ENCODE measurements at places on chromosomes 11 and 22. TPM values are rescaled to one million over a fixed set of nuclear protein-coding genes. Genes with fewer than 3 reads are reported as not detected.
A peak's percentile ranks its signal among the peaks of the same experiment; 100 is the strongest.

DNA sequence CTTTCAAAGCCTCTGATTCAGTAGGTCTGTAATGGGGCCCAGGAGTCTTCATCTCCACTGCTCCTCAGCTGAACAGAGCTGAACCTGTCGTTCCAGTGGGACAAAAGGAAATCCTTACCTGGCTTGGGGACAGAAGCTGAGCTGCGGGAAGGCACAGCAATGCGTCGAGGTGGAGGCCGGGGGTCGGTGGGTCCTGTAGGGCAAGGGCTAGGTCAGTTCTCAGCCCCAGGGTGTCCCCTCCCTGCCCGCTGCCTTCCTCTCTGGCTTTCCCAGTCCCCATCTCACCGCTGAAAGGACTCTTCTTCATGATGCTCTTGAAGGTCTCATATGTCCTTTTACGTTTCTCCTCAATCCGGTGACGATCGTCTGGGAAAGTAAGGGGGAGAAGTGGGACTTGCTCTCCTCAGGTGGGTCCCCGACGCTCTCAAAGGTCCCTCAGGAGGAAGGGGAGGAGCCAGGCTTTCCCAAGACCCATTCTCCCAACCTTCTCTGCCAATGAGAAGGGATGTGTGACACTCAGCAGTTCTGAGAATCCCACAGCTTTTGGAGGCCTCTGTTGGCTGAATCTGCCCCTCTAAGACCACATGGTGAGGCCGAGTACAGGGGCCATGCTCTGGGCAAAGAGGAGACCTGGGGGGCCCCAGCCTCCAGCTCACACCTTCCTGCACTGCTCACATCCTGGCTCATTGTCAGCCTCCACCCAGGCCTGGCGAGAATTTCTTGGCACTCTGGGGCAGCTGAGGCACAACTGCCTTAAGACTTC is 7.0 kb downstream of the RELA start:
- H3K4me3 ChIP-seq: no peak overlapping the region
- H3K27ac ChIP-seq: no peak overlapping the region
- H3K4me1 ChIP-seq: peaks cover 28% of the 10 kb centered on the region

- no peaks in the 10 kb centered on the region for H3K4me1 ChIP-seq
- no peaks in the 10 kb centered on the region for H3K27me3 ChIP-seq
- H3K36me3 ChIP-seq: no peaks in the 10 kb centered on the region
Measured at GRCh38 chr11:23006730-23007129, 146.5 kb upstream of the CCDC179 start.

- no peak for DNase-seq
- H3K27me3 ChIP-seq: no peaks in the 10 kb centered on the region
- H3K4me1 ChIP-seq: no peaks in the 10 kb centered on the region
- peaks cover 22% of the 10 kb centered on the region for H3K36me3 ChIP-seq
- H3K27ac ChIP-seq: no peak overlapping the region
Measured at GRCh38 chr11:118657238-118657637, 22.2 kb downstream of the TREH start.

DNA sequence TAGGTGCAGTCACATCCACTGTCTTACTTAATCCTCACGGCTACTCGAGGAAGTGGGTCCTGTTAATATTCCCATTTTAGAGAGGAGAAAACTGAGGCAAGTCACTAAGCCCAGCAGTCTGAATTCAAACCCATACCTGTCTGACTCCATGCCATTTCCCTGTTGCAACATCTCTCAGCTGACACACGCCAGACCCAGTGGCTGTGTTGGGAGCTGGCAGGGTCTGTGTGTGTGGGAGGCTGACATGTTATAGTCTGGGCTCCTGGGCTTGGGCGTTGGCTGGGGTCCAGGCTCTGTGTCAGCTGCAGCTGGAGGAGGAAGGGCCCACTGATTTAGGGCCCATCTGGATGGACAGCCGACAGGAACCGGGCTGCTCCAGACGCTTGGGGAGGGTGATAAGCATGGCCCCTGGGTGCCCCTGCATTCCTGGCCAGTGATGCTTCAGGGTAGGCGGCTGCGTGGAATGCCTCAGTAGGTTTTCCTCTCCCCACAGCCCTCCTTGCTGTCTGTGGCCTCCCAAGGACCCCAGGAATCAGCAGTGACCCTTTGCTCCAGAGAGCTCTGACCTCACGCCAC is 562.5 kb downstream of the MN1 start:
- H3K4me1 ChIP-seq: peaks cover 2% of the 10 kb centered on the region
- H3K27me3 ChIP-seq: no peaks in the 10 kb centered on the region
- H3K4me3 ChIP-seq: no peak overlapping the region
- peak; percentile 84 for DNase-seq
- no peak overlapping the region for H3K27ac ChIP-seq

DNA sequence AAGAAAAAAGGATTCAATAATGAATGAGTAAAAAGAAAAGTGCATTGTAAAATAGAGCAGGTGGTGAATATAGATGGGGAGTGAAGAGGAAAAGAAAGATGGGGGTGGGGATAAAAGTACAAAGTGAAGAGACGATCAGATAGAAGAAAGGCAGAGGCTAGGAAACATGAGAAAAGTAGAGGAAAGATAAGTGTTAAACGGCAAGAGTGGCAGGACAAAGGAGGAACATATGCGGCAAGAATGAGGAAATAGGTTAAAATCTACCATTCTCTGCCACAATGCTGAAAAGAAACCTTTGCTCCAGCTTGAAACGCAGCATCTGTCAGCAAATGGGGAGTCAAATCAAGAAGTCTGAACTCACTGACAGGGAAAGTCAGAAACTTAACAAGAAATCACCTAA is 6.8 kb downstream of the FUT4 start:
- H3K27me3 ChIP-seq: no peaks in the 10 kb centered on the region
- no peak overlapping the region for H3K27ac ChIP-seq
- DNase-seq: no peak
- no peak overlapping the region for H3K4me3 ChIP-seq

- H3K4me1 ChIP-seq: peaks cover 8% of the 10 kb centered on the region
- peaks cover 32% of the 10 kb centered on the region for H3K36me3 ChIP-seq
- DNase-seq: no peak
Measured at GRCh38 chr22:32407312-32407711, 4.7 kb downstream of the RTCB start.

- no peaks in the 10 kb centered on the region for H3K36me3 ChIP-seq
- H3K27ac ChIP-seq: no peak overlapping the region
- H3K27me3 ChIP-seq: no peaks in the 10 kb centered on the region
- no peak for DNase-seq
- no peaks in the 10 kb centered on the region for H3K4me1 ChIP-seq
Measured at GRCh38 chr11:82356316-82356715, 377.3 kb downstream of the FAM181B start.

DNA sequence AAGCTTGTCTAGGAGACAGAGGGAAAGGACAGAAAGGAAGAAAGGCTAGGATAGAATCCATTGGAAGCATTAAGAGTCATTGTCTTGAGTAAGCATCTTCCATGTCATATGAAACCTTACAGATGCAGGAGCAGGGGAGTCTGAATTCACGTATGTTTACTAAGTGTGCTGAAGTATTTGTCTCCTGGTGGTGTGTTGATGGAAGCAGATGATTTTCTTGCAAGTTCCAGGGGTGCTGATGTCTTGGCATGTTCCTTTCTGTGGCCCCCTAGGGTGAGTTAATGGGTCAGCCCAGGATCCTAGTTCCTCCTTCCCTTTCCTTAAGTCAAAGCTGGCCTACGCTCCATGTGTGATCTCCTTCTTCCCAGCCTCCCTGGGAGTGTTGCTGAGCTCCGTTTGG is 110.2 kb downstream of the TEAD1 start:
- no peak overlapping the region for H3K27ac ChIP-seq
- H3K36me3 ChIP-seq: no peaks in the 10 kb centered on the region
- no peak for DNase-seq
- no peaks in the 10 kb centered on the region for H3K27me3 ChIP-seq
- H3K4me3 ChIP-seq: no peak overlapping the region

DNA sequence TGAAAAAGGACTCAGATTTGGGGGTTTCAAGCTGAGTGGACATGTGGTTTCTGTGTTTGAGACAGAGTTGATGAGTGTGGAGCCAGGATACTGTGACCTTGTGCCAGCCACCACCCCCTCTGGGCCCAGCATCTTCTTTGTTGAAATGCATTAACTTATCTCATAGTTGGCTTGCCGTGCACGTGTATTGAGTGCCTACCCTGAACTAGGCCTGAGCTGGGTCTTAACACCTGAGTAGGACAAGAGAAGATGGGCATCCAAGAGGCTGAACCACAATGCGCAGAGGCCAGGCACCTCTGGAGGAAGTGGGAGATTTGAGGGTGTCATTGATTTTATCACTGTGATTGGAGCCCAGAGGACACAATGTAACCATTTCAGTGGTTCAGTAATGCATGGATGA is 117.6 kb upstream of the CRYBB3 start:
- no peak overlapping the region for H3K4me3 ChIP-seq
- no peaks in the 10 kb centered on the region for H3K36me3 ChIP-seq
- H3K27me3 ChIP-seq: no peaks in the 10 kb centered on the region
- H3K27ac ChIP-seq: no peak overlapping the region
- H3K4me1 ChIP-seq: no peaks in the 10 kb centered on the region

- H3K36me3 ChIP-seq: no peaks in the 10 kb centered on the region
- no peak overlapping the region for H3K4me3 ChIP-seq
- no peak overlapping the region for H3K27ac ChIP-seq
- H3K4me1 ChIP-seq: peaks cover 7% of the 10 kb centered on the region
- no peak for DNase-seq
Measured at GRCh38 chr11:72743321-72744221, 8.6 kb downstream of the ARAP1 start.

DNA sequence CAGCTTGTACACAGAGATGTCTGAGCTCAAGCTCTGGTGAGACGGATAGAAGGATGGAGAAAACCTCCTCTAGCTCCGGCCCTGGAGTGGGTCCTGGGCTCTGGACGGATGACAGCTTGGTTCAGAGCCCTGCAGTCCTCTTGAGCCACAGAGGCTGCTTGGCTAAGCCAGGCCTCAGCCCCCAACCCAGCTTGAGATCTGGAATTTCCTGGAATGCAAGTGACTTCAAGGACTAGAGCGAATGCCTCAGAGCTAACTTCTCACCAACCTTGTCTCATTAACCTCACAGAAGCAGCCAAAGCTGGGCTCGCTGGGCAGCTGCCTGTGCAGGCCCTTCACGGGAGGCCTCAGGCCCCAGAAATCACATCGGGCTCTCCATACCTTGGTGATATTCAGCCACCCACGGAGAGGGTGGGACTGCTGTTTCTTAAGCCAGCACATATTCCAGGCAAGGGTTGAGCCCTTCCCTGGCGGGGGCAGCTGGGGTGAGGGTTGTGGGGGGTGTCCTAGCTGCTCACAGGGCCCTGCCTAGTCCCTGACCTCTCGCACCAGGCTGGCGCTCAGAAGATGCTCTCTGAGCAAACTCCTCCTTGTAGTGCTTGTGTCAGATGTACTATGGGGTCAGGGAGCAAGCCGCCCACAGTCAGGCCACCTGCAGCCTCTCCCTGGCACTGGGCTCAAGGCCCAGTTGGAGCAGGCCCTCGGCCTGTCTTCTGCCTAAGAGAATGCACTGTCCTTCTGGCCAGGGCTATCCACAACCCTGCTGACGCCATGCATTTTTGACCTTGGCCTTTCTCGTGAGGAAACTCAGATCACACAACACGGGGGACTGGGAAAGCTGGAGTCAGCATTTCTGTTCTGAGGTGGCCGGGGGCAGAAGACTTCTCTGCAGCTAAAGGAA is 73.6 kb upstream of the TTLL12 start:
- H3K27ac ChIP-seq: no peak overlapping the region
- no peak overlapping the region for H3K4me3 ChIP-seq
- H3K36me3 ChIP-seq: no peaks in the 10 kb centered on the region
- H3K27me3 ChIP-seq: no peaks in the 10 kb centered on the region

DNA sequence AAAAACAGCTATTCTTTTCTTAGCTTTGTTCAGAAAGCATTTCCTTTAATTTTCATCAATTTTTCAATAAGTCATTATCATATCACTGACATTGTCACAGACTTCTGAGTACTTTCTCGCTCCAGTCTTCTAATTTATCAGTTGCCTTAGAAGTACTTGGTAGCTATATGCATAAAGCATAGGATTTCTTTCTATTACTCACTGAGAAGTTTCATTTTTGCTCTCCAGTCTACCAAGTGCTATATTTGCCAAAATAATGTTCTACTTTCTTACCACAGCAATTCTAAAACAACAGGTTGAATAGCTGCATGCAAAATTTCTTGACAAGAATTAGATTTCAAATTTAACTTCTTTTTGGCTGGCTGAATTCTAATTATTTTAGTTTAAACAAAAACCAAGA is 116.3 kb downstream of the STK33 start:
- no peaks in the 10 kb centered on the region for H3K36me3 ChIP-seq
- H3K4me3 ChIP-seq: no peak overlapping the region
- no peak for DNase-seq
- no peaks in the 10 kb centered on the region for H3K27me3 ChIP-seq
- no peaks in the 10 kb centered on the region for H3K4me1 ChIP-seq
- no peak overlapping the region for H3K27ac ChIP-seq

- no peaks in the 10 kb centered on the region for H3K36me3 ChIP-seq
- no peak within 1 kb of the TSS for H3K27ac ChIP-seq
- H3K4me1 ChIP-seq: no peaks in the 10 kb centered on the region
- H3K4me3 ChIP-seq: peak within 1 kb of the TSS; percentile 74
- DNase-seq: peak; percentile 83
Measured at GRCh38 chr11:104164028-104164520, at the start of gene PDGFD. TSS of gene PDGFD (minus strand) at chr11:104164147.

GRCh38 chr22:38204784-38205183 is 3.0 kb downstream of the MAFF start:
- no peaks in the 10 kb centered on the region for H3K36me3 ChIP-seq
- no peak overlapping the region for H3K4me3 ChIP-seq
- no peaks in the 10 kb centered on the region for H3K4me1 ChIP-seq
- H3K27me3 ChIP-seq: no peaks in the 10 kb centered on the region
- no peak overlapping the region for H3K27ac ChIP-seq
- no peak for DNase-seq

DNA sequence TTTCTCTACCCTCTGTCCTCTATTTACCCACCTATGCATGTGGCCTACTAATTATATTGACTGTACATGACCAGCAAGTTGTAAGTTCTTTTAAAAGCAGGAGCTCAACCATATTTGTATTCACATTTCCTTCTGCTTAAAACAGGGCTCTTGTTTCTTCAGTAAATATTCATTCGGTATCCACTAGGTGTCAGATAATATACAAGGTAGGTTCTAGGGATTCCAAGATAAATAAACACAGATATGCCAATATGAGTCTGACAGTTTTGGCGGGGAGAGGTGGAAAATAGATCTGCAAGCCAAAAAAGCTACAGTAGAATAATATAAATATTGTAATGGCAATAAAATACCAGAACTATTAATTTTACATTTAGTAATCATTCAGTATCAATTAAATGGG is 15.3 kb upstream of the RAB30 start:
- H3K27me3 ChIP-seq: no peaks in the 10 kb centered on the region
- H3K4me3 ChIP-seq: no peak overlapping the region
- peak; percentile 10 for DNase-seq
- no peaks in the 10 kb centered on the region for H3K36me3 ChIP-seq

The RGL4 gene
- total RNA-seq: 0.60 TPM

The MLC1 gene
- total RNA-seq: 0.28 TPM

The CHST1 gene
- 2.8 TPM for total RNA-seq

The XKR3 gene
- not detected for total RNA-seq

The OR5B21 gene
- total RNA-seq: not detected

The TYR gene
- not detected for total RNA-seq

The SERPIND1 gene
- total RNA-seq: not detected
